ENCODE measurements at places on chromosomes 5 and 9.
A peak's percentile ranks its signal among the peaks of the same experiment; 100 is the strongest.

- no peak for DNase-seq
Measured at GRCh38 chr5:150258130-150258529, 31.4 kb downstream of the CAMK2A start.

DNA sequence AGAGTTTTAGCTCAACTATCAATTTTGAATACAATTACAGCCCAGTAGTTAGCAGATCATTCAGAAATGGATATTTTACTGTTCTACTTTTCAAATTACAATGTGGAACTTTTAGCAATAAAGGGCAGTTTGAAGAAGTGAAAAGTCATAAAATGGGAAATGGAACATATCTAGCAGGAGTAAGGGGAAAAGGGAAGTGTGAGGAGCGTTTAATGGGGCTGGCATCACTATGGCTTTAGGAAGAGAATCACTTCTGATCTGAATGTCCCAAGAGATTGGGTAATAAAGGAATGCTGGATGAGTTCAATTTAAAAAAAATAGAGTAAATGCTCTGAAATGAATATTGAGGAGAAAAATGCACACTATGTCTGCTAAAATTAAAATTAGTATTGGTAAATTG, 77.4 kb downstream of the ATPSCKMT start:
- DNase-seq, result no peak

DNA sequence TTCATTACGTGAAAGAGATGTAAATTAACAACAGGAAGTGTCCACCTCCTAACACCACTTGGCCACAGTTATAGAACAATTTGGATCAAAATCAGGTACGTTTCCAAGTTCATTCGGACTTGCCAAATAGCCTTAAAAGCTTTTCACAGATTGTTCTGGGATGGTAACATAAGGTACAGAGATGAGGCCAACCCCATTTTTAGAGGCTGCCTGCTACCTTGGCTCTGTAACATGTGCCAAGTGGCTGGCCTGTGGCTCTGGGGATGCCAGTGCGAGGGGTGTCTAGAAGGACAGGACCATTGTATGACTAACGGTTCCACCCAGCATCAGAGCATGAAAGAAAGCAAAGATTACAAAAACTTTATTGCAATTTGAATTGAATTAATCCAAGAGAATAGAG, 91.0 kb downstream of the LHFPL2 start:
- no peak for DNase-seq

DNA sequence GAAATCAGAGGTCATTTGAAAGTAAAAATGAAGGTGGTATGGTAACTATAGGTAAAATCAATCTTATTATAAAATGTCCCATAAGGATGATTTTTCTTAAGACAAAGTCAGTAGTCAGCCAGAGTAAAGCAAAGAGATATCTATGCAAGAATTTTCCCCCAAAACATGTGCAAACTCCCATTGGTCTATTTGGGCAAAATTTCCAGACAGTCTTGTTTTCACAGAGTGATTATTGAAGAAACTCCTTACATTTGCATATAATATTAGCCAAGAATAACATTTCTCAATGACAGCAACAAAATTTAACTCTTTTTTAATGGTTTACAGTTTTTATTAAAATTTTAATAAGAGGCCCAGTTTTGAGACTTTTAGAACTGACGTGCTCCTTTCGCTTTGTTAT, 406.1 kb upstream of the GRAMD2B start:
- no peak for DNase-seq

DNA sequence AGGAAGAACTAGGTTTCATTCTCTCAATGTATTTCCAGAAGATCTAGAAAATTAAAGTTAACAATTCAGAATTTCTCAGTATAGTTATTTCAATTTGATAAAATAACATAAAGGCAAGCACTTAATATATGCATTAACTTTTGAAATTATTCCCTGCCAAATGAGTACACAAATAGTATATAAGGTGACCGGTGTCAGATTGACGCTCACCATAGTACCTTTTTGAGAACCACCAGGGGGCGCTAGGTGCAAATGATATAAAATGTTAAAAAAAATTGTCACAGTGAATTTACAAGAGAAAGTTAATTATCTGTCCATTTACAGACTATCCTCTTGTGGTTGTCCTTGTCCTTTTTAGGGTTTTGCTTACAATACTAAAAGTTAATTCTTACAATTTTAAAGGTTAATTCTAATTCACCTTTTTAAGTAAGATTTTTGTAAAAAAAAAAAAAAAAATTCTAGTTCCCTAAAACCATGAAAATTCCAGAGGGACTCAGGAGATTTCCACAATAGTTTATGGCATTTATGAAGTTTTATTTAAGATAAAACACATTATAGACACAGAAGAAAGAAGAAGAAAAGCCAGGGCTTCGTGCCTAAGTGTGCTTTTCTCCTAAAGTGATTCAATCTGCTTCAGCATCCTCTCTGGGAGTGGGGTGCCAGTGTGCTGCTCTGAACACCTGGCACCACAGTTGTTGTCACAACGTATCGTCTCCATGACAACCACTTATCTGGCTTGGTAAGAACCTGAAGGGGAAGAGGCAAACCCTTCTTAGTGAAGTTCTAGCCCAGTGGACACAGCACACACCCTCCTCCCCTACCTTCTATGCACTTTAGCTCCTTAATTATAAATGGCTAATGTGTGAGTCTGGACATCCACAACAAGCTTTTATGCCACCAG, 1.7 kb downstream of the ADAMTS16 start:
- DNase-seq, result peak; percentile 48

GRCh38 chr9:99076483-99077171, 28.3 kb upstream of the TGFBR1 start:
- no peak for DNase-seq
